Osteoblast (primary cell): ENCODE measurements at places on chromosomes 2 and 18. TPM values are rescaled to one million over a fixed set of nuclear protein-coding genes. Genes with fewer than 3 reads are reported as not detected.

The IL1A gene
- total RNA-seq = not detected in 2 replicates

GRCh38 chr2:84306361-84306760, 152.7 kb downstream of the SUCLG1 start:
- no peak for DNase-seq

DNA sequence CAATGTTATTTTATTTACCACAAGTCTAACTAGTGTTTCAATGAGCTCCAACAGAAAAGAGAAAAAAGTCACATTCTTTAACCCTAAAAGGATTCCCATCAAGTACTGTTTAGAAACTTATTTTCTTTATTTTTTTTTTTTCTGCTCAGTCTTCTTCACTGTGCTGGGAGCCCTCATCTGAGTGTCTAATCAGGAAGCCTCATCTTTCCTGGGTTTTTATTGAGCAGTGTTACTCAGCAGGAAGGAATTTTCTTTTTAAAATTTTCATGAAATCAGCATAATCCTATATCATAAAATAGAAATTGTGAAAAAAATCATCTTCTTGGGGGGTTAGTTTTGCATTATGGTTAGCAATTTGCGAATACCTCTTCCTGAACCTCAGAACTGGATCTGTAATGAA, 453.8 kb downstream of the CDH2 start:
- DNase-seq = no peak

The LRATD1 gene
- 5.8 and 10.0 TPM in 2 replicates for total RNA-seq

DNA sequence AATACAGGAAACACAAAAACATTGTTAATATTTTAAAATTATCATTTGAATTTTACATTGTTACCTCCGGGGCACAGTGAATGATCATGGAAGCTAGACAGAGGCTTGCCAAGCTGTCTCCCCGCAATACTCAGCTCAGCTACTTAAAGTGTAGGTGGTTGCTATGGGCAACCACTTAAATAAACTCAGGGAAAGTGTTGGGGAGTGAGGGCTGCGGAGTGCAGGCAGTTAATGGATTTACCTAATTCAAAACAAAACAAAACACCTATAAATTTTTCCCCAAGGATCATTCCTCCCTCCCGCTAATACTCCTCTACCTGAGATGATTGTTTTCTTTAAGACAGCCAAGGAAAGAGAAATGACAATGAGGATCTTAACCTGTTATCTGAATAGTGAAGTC, 349.5 kb downstream of the TGIF1 start:
- DNase-seq = no peak

GRCh38 chr2:177353187-177353478, 39.4 kb upstream of the AGPS start:
- no peak for DNase-seq
